ENCODE measurements at places on chromosomes 1 and 21.

GRCh38 chr1:8718850-8719361, 98.5 kb downstream of the RERE start:
- DNase-seq: no peak

GRCh38 chr1:174166530-174167264, 7.4 kb downstream of the RABGAP1L start:
- DNase-seq: no peak

GRCh38 chr1:223832637-223832943, 13.2 kb downstream of the TP53BP2 start:
- no peak for DNase-seq

- DNase-seq: no peak
Observed at GRCh38 chr1:234936612-234937389, 191.8 kb downstream of the TOMM20 start.

GRCh38 chr1:48644190-48644900, 132.3 kb downstream of the BEND5 start:
- no peak for DNase-seq

GRCh38 chr1:158014731-158015320, 21.4 kb downstream of the KIRREL1 start:
- DNase-seq: no peak

GRCh38 chr1:220526294-220526693, 1.6 kb upstream of the MARK1 start:
- DNase-seq: no peak

GRCh38 chr1:214553142-214553710, 1.8 kb upstream of the PTPN14 start:
- DNase-seq: no peak

GRCh38 chr1:2093636-2094035, 43.4 kb downstream of the PRKCZ start:
- DNase-seq: no peak

GRCh38 chr1:26429721-26430120, 2.4 kb upstream of the DHDDS start:
- no peak for DNase-seq

- DNase-seq: no peak
Observed at GRCh38 chr1:32742956-32743355, 40.4 kb upstream of the SYNC start.

GRCh38 chr1:72557446-72558049, 275.2 kb upstream of the NEGR1 start:
- DNase-seq: no peak

DNA sequence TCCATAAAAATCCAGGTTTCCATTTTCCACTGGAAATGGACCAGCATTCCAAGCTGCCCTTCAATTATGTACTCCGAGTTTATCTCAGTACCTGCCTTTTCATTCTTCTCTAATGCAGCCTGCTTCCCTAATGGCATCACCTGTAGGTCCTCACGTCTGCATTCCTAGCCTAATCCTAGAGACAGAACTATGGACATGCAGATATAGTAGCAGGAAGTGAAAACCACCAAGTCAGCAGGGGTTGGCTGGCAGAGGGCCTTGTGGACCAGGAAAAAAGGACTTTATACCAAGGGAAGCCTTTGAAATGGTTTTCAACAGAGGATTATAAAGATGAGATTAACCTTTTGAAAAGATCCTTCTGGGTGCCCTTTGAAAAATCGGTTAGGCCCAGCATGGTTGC, 135.7 kb upstream of the L1TD1 start:
- no peak for DNase-seq

- no peak for DNase-seq
Observed at GRCh38 chr1:8217809-8218208, 100.1 kb upstream of the SLC45A1 start.

GRCh38 chr1:43204394-43204793, 32.3 kb downstream of the CFAP57 start:
- DNase-seq: no peak

DNA sequence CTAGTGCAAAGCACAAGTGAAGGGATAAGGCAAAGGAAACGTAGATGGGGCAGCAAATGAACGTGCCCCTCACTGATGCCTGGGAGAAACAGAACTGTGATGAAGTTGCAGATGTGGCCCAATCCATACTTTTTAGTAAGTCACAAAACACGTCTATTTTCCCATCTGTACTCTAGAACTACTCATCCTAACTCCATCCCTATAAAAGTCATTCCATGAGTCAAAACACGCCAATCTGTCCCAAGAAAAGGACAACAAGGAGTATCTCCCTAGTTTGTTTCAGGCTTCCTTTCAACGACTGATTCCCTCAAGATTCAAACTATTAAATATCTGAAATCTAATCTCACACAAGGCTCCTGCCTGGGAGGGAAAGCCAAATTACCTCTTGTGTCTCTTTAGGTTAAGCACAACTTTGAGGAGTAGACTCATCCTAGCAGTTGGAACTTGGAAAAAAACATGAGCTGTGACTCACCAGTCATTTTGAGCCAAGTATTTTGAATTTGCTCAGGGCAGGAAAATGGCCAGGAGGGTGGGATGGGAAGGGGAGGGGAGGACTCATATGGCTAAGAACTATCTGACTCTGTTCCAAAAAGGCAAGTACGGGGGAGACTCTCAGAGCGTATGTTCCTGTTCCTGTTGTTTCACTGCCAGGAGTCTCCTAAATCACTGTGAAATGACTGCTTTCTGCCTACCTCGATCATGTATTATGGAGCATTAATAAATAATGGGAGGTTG, 214.5 kb upstream of the CAMK1G start:
- no peak for DNase-seq

- no peak for DNase-seq
Observed at GRCh38 chr1:89611721-89612120, 21.2 kb upstream of the LRRC8C start.

- no peak for DNase-seq
Observed at GRCh38 chr1:203359010-203359571, 8.2 kb upstream of the FMOD start.

- no peak for DNase-seq
Observed at GRCh38 chr1:182340233-182341058, 51.1 kb downstream of the GLUL start.

- no peak for DNase-seq
Observed at GRCh38 chr1:153428073-153428638, 11.8 kb downstream of the S100A7A start.

DNA sequence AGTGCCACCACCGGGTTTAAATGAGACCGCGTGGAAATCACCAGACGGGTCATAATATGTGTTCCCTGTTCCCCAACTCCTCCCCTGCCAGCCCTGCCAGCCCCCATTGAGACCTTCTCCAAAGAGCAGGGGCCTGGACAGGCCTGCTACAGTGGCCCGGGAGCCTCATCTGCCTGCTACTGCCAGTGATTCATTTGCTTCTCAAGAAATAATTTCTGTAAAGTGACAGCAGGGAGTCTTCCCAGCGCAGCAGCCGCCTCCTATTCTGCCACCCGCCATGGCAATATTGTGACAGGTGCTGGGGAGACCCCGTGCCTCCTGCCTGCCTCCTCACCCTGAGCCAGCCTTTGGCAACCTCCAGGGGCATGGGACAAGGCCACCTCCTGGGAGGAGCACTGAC, 8.9 kb downstream of the IFFO2 start:
- no peak for DNase-seq

GRCh38 chr1:225409051-225409450, 18.8 kb downstream of the LBR start:
- DNase-seq: no peak

- no peak for DNase-seq
Observed at GRCh38 chr1:245615001-245615400, 460.2 kb downstream of the KIF26B start.

DNA sequence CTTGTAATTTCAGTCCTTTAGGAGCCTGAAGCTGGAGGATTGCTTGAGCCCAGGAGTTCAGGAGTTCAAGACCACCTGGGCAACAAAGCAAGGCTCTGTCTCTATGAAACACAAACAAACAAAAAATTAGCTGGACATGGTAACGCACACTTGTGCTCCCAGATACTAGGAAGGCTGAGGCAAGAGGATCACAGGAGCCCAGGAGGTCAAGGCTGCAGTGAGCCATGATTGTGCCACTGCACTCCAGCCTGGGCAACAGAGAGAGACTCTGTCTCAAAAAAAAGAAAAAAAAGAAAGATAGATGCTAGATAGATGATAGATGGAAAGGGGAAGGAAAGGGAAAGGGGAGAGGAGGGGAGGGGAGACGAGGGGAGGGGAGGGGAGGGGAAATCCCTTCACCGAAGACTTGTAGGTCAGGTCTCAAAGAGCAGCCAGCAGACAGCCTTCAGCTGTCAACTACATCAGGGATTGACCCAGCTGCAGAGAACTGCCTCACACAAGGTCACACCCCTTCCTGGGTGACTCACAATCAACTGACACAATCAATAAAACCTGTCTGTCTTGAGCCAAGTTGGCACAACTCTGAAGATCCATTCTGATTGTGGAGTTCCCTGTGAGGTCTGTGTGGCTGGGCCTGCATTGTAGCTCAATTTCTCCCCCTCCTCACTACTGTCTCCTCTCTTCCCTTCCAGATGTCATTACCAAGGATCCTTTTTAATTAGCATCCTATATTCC, 200.6 kb downstream of the RGS7 start:
- no peak for DNase-seq

Measured in naive thymus-derived CD8-positive, alpha-beta T cell (primary cell).